Activated CD4-positive, alpha-beta T cell treated with anti-CD3 and anti-CD28 coated beads, Interleukin-2, amount 50 U/mL, for 48 hours (primary cell): ENCODE measurements at places on chromosomes 12 and 14.
A peak's percentile ranks its signal among the peaks of the same experiment; 100 is the strongest.

DNA sequence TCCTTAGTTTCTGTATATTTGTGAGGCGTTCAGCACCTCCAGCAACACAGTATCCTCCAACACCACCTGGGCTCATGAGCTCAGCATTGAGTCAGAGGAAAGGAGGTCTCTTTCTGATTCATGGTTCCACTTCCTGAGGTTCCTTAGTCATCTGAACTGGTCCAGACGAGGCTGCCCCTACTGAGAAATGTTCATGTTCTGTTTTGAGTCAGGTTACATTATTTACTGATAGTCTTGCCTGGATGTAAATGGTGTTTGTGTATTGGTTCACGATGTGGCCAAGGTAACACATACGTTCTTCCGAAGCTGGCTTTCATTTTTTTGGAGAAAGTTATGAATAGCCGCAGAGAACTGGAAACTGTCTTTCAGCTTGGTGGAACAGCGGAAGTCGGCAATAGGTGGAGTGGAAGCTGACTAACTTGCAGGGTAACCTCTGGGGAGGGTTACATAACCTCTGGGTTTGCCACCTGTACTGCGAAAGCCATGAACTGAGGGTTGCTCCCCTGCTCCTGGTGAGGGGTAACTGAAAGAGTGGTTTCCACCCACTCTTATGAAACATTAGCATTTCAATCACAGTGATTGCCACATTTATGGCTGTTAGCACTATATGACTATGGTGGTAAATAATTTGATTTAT, 42.2 kb upstream of the MANSC4 start:
- DNase-seq, result peak; percentile 63

- DNase-seq, result no peak
Measured at GRCh38 chr14:78986989-78987388, 816.8 kb downstream of the NRXN3 start.

DNA sequence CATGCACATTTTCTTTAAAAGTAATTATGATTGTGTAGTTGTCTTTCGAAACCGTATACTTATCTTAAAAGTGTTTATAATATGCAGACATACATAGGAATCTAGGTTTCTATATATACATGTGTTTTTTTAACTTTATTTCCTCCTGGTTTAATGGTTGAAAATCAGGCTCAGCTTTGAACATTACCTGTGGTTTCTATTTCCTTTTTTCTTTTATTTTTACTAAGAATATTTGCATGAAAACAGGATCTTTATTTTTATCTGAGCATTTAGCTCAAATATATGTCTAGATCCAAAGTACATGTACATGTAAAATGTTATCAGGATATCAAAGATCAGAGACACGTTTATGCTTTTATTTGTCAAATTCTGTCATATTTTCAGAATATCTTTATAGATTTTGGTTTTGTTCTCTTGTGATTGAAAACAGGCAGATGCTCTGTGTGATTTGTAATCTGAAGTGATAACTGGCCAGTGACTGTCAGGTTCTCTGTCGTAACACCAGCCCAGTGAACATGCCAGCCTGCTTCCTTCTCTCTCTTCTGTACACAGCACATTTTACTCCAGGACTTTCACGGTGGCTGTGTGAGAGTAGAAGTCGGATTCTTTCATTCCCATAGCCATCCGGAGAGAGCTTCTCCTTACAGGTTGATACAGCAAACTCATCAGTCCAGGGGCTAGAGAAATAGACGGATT, 13.7 kb downstream of the TCTN1 start:
- no peak for DNase-seq

GRCh38 chr12:20620261-20620660, 74.9 kb upstream of the SLCO1C1 start:
- DNase-seq, result no peak
